Stimulated activated CD4-positive, alpha-beta T cell treated with anti-CD3 and anti-CD28 coated beads, TNF-alpha, amount 100 ng/mL, for 24 hours (primary cell): ENCODE measurements at places on chromosomes 4 and X.

- DNase-seq, result no peak
Measured at GRCh38 chrX:17680732-17681413, 56.4 kb upstream of the SCML1 start.

GRCh38 chr4:1703867-1704266 lies 8.3 kb downstream of the SLBP start:
- DNase-seq, result no peak

GRCh38 chr4:78199984-78200383 lies 142.9 kb downstream of the FRAS1 start:
- no peak for DNase-seq

- no peak for DNase-seq
Measured at GRCh38 chrX:39809331-39809730, 288.4 kb downstream of the BCOR start.

GRCh38 chr4:38317041-38317674 lies 346.8 kb upstream of the KLF3 start:
- no peak for DNase-seq

DNA sequence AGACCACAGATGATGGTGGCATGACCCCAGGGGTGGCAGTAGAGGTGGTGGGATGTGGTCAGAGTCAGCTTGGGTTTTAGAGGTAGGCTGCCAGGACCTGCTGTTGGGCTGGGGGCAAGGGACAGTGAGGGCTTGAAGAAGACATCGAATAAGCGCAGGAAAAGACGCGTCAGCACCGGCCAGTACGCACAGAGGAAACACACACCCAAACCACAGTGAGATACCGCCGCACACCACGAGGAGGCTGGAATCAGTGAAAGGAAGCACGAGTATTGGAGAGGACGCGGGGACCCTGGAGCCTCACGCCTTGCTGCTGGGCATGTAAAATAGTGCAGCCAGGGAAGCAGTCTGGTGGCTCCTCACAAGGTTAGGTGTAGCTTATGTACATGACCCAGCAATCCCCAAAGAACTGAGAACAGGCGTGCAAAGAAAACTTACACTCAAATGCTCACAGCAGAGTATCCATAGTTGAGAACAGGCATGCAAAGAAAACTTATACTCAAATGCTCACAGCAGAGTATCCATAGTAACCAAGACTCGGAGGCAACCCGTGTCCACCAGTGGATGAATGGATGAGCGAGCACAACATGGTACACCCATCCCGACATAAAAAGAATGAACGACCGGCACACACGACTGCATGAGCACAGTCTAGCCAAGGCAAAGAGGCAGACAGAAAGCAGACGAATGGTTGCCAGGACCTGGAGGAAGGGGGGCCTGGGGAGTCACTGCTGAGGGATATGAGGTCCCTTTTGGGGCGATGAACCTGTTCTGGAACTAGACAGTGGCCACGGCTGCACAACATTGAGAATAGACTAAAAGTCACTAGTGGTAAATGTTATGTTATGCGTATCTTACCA lies 13.3 kb downstream of the PDZD4 start:
- DNase-seq, result peak; percentile 38

- DNase-seq, result no peak
Measured at GRCh38 chr4:100361336-100361735, 156.5 kb downstream of the EMCN start.

GRCh38 chr4:38132107-38132673 lies 172.0 kb downstream of the PTTG2 start:
- DNase-seq, result peak; percentile 65

- DNase-seq, result no peak
Measured at GRCh38 chrX:33277046-33277445, 65.7 kb upstream of the DMD start.

GRCh38 chr4:100508691-100509090 lies 9.1 kb downstream of the EMCN start:
- no peak for DNase-seq

DNA sequence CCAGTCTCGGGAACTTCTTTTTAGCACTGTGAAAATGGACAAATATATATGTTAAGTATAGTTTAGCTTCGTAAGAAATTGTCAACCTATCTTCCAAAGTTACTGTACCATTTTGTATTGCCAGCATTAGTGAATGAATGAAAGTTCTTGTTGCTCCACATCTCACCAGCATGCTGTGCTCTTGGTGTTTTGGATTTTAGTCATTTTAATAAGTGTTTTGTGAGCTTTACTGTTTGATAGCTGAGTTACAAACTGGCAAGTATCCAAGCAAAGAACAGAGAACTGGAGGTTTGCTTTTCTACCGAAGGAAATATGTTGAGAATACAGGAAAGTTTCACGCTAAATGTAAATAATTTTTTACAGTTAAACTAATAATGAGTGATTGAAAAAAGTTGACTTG lies 33.0 kb downstream of the SNCA start:
- DNase-seq, result no peak

- DNase-seq, result no peak
Measured at GRCh38 chr4:87249332-87250019, 29.1 kb upstream of the KLHL8 start.

DNA sequence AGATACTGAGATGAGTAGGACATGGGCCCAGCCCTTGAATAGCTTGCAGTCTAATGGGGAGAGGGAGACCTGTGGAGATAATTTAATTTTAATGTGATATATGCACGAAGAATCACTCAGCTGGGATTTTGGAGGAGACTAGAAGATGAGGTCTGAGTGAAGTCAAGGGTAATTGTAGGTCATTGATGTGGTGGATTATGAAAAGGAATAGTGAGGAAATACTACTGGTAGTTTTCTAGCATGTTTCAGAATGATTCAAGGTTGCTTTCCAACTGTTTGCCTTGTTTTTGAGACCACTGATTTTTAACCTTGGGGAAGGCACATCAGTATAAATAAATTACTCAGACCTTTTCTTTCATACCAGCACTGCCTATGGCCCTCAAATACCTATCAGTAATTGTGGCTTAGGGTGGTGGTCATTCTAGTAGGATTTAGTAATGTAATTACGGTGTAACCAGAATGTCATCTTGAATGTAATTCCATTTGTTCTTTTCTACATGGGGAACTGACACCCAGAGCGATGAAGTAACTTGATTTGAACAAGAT lies 25.6 kb downstream of the PTTG2 start:
- no peak for DNase-seq

- no peak for DNase-seq
Measured at GRCh38 chrX:47483306-47484268, 565 bp upstream of the ZNF41 start.

GRCh38 chrX:47687263-47687662 lies 28.3 kb upstream of the UXT start:
- DNase-seq, result no peak
